CD4-positive, alpha-beta T cell treated with Interleukin-6 at 100 ng/mL for 8 hours (primary cell): ENCODE measurements at places on chromosomes 5 and 9.

GRCh38 chr5:150181027-150181426, 8.8 kb upstream of the SLC6A7 start:
- no peak for DNase-seq

- no peak for DNase-seq
Measured at GRCh38 chr5:150214289-150214688, 24.4 kb downstream of the SLC6A7 start.

DNA sequence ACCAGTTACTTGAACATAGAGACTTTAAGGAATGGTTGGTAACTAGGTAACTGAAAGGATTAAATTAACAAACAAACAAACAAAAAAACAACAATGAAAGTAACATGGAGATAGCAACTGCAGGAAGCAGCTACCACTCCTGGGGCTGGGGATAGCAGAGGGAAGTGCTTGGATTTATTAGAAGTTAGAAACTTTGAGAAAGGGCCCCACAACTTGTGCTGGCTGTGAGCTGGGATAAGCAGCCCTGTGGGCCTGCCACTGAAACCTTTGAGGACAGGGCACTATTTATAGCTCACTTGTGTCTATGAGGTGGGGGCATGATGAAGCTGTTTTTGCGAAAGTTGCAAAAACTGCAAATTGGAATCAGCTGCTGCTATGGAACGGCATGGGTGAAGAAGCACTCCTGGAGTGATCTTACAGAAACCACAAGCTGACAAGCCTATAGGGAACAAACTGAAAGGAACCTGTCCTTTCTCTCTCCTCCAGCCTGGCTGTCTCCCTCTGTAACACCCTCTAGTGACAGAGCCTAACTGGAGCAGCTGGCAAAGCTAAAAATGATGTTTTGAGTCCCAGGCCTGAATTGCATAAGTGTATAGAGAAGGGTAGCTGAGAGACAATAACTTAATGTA, 91.4 kb upstream of the RANBP6 start:
- DNase-seq, result no peak

DNA sequence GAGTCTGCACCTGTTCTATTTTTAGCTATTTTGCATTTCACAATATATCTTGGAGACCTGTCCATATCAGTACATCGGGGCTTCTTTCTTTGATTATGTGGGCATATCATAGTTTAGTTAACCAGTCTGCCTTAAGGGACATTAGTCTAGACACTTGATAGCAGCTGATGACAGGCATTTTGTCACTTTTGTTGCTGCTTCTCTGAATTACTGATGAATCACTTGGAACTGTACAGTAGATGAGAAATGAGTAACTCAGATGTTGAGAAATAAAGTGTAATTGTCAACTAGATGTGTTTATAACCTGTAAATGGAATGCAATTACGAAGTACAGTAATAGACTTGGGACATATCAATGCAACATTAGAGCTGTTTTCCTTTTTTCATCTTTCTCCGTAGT, 7.1 kb downstream of the ZFP2 start:
- no peak for DNase-seq

DNA sequence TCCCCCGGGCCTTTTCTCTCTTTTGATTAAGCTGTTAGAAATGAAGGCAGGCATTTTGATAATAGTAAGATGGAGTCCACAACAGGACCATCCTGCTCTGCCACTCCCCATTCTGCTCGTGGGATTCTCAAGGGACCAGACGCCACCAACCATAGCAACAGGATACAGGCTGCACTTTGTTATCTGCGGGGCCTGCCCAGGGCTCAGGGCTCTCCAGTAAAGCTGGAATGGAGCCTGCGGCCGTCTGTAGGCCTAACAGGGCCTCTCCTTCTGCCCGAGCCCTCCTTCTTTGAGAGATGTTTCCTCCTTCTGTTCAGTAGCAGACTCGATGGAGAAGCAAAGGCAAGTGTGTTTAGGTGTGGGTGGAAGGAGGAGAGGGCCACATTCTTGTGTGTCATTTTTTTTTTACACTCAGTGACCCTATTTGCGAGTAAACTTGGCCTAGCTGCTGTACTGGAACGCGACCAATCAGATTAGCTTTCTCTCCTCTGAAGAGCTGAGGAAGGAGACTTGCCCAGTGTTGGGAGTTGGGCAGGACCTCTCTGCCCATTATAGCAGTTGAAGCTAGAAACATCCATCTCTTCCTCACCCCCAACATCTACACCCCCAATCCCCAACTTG, 8.9 kb upstream of the EPB41L4B start:
- no peak for DNase-seq

DNA sequence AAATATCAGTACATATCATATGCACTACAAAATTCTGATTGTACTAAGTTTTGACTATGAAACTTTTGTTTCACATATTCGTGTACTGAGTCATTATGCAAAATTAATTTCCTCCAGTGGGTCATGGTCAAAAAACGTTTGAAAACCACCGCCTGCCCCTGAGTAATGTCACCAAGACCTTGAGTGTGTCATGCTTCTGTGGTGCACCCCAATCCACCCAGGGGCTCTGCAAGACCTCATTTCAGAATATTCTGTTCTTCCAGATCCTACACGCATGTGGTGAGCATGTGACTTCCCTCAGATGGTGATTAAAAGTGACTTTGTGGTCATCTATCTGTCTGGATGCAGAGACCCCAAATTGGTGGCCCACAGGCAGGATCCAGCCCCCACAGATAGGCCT, 31.0 kb downstream of the ABLIM3 start:
- DNase-seq, result no peak

GRCh38 chr5:178642351-178642909, 15.6 kb upstream of the CLK4 start:
- no peak for DNase-seq

DNA sequence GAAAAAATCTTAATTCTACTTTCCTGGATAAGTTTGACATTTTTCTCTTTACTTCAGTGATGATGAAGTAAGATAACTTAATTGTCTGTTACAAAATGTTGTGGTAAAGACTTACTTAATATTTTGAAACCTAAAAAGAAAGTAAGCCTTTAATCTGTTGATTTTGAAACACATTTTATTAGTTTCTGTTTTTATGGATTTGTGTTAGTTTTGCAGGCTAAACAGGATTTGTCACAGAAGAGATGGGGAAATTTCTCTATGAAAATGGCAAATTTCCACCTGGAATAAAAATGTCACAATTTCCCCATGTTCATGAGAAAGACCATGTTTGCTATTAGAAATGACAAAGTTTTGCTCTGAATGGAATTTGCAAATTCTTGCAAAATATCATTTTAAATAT, 237.1 kb downstream of the RFX3 start:
- no peak for DNase-seq

DNA sequence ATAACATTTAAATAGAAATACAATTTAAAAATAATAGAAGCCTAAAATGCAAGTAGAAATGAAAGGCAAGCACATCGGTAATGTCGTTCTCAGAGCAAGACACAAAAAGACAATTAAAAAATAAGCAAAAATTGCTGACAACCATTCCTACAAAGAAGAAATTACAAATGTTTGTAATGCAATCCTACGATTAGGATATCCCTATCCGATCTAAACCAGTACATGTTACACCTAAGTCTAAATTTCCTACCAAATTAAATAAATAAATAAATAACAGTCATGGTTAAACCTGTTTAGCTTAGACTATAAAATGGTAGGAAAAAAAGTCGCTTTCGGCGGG, 90.0 kb downstream of the ANXA2R start:
- DNase-seq, result no peak

DNA sequence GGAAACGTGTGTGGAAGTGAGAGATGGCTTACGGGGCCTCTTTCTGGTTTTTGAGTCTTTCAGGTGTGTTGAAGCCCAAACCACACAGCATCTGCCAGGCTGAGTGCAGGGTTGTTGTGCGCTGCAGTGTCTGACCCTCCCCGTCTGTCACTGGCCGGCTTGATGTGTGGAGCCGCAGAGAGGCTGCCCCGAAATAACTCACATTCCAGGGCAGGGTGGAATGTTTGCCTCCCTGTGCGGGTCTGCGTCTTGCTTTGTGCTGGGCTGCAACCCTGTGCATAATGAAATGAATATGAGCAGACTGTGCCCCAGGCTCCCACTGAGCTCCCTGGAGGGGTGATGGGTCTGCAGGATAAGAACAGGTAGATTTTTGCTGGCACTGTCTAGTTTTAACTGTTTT, 9.9 kb upstream of the PLEKHG4B start:
- DNase-seq, result no peak

GRCh38 chr9:100639854-100640253, 62.0 kb downstream of the CAVIN4 start:
- no peak for DNase-seq

GRCh38 chr9:105064248-105065097, 136.5 kb upstream of the ABCA1 start:
- no peak for DNase-seq

- DNase-seq, result no peak
Measured at GRCh38 chr9:93231121-93231694, 47.3 kb downstream of the WNK2 start.
